ENCODE measurements at places on chromosomes 11 and 22.
A peak's percentile ranks its signal among the peaks of the same experiment; 100 is the strongest.

- DNase-seq = no peak
These were observed 14.9 kb upstream of the GALNT18 start for GRCh38 chr11:11636671-11637070.

DNA sequence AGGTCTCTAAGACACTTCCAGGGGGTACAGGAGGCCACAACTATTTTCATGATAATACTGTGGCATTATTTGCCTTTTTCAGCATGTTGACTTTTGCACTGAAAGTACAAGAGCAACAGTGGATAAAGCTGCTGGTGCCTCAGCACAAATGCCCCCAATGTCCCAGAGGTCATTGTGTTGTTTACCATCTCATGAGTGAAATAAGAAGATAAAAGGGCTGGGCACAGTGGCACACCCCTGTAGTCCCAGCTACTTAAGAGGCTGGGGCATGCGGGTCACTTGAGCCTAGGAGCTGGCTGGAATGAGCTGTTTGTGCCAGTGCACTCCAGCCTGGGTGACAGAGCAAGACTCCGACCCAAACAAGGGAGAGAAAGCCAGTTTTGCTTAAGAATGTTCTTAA lies 72.6 kb upstream of the RAB1B start:
- no peak for DNase-seq

DNA sequence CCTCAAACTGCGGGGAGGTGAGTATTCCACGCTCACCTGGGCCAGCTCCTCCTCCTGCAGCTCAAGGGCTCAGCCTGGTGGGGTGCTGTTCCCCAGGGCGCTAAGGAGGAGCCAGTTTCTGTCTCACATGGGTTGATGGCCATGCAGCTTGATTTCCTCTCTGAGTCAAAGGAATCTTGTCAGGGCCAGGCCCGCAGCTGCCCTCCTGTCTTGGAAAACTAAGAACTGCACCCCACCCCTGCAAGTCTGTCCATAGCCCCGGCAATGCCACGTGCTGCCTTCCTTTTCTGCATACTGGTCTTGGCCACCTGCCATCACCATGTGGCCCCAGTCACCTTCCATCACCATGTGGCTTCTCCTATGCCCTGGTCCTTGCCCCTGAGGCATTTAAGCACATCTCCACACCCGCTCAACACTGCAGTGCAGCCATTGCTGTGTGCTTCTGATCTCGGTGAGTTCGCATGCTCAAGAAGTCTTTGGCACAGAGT lies 35.2 kb upstream of the CLDN5 start:
- DNase-seq = no peak

- DNase-seq = peak; percentile 8
These were observed 15.0 kb downstream of the SLC1A2 start for GRCh38 chr11:35404388-35404775.

DNA sequence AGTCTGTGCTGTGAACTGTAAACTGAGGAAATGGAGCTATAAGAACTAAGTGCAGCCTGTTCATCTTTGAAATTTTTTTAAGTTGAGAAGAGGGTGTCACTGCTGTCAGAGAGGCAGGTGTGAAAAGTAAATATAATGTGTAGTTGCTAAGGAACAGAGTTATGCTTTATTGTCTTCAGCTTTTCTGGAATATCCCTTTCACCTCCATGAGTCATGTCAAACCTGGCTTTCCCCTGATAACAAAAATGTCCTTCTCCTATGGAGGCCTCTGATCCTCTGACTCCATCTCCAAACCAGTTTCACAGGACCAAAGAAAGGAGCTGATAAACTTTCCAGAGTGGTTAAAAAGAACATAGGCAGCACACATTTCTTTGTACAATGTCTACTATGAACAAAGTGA lies 12.8 kb upstream of the MUC15 start:
- DNase-seq = no peak

- peak; percentile 82 for DNase-seq
These were observed 37.1 kb upstream of the NNMT start for GRCh38 chr11:114259124-114259526.

- DNase-seq = no peak
These were observed 230.6 kb upstream of the PDGFD start for GRCh38 chr11:104394508-104394907.

- no peak for DNase-seq
These were observed 109.7 kb upstream of the USP47 start for GRCh38 chr11:11732116-11732515.

DNA sequence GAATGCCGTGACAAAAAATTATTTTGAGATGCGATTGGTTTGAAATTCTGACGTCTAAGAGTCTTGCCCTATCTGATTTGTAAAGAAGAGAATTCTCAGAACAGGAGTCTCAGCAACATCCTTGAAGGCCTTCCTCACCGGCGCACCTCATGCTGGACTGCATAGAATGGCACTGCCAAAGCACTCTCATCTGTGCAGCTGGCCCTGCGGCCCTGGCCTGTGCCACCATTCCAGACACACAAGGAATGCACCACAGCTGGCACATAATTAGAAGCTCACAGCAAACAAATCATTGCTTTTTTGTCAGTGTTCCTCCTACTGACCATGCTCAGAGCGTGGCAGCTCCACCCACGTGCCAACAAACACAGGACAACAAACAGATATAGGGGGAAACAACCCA lies 166.0 kb downstream of the KIRREL3 start:
- DNase-seq = no peak

GRCh38 chr22:44971651-44972362 lies 38.0 kb downstream of the PHF21B start:
- DNase-seq = no peak

GRCh38 chr11:35618497-35619115 lies 346 bp downstream of the FJX1 start:
- no peak for DNase-seq

- no peak for DNase-seq
These were observed 116.1 kb downstream of the WNT11 start for GRCh38 chr11:76090174-76090573.

GRCh38 chr22:39481054-39481453 lies 21.0 kb upstream of the MIEF1 start:
- DNase-seq = no peak

DNA sequence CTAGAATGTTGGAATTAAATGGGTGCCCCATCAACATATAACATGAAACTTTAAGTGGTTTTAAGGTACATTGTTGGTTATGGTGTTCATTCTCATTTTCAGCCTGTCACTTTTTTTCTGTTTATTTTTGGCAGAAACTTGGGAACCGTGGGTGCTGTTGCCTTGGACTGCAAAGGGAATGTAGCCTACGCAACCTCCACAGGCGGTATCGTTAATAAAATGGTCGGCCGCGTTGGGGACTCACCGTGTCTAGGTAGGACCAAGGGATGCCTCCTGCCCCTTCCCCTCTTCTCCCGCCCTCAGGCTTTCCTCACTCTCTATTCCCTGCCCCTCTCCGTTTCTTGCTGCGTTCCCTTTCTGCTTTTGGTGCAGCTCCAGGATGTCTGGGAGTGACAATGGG lies 29.8 kb upstream of the SCGB1A1 start:
- no peak for DNase-seq

DNA sequence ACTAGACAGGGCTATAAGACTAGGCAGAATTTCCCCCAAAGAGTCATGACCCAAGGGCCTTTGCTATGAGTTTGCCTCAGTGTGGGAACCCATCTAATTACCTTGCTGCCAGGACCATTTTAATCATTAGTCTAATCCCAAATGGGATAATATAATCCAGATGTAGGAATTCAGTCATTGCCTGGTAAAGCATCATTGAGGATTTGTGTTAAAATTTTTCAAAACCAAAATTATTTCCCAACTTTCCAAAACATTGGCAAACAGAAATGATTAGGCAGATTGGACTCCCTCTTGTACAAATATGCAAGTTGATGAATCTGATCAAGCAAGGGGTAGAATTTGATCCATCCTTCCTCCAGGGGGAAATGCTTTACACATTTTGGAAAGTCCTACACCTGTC lies 16.2 kb upstream of the MMP13 start:
- no peak for DNase-seq

DNA sequence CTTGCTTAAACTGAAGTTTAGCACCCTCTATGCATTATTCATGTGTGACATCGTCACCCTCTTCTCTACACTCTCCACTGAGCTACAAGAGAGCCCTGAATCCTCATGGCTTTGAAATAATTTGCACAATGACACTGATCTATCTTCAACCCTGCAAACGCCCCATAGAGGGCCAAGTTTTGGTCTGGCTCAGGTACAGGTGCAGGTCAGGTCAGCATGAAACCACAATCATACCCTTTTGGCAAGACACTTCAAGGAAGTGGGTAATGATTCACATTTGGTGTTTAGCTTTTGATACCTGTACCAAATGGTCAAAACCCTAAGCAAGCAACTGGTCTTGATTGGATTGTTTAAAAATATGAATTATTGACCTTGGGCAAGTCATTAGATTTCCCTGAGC lies 122.2 kb upstream of the CADM1 start:
- no peak for DNase-seq

- DNase-seq = no peak
These were observed 217.7 kb upstream of the CTSC start for GRCh38 chr11:88555018-88555828.

GRCh38 chr22:36086170-36086490 lies 57.5 kb upstream of the RBFOX2 start:
- no peak for DNase-seq

DNA sequence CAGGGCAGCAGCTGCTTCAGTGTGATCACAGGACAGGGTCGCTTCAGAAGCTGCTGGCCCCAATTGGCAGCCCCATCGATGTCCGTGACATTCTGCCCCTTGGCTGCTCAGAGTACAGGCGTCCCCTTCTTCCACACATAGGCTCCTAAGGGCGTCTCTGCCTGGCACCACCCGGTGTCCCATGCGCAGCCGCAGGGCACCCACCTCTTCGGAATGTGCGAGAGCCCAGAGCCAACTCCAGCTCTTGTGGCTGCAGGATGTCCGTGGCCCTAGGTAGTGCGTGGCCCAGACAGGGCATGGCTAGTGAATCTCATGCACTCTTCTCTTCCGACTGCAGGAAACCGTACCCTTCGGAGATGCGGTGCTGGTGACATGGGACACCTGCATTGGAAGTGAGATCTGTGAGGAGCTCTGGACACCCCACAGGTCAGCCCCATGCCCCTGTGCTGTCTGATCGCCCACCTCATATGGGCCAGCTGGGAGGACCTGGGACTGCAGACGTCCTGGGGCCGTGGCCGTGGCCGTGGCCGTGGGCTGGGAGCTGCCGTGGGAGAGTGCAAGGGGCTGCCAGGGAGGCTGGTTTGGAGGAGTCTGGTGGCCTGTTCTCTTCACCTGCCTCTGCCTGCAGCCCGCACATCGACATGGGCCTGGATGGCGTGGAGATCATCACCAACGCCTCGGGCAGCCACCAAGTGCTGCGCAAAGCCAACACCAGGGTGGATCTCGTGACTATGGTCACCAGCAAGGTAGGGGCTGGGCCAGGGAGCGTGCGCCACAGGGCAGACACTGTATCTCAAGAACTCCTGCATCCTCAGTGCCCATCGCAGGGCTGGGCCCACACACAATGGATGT lies 20.2 kb downstream of the NADSYN1 start:
- DNase-seq = no peak

DNA sequence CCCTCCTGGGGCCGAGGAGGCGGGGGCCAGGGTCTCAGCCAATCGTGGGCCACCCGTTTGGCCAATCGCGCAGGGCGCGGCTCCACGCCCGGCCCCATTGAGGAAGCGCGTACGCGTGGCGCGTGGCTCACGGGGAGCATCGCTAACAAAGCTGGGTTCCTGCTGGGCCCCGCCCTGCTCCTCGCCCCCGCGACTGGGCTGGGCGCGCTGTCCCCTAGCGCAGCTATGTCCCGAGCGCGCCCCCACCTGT lies 614 bp upstream of the ASCL2 start:
- DNase-seq = peak; percentile 75

GRCh38 chr22:23632178-23632577 lies at the start of gene DRICH1:
Gene DRICH1, minus strand, starts transcription at chr22:23632321. Its CDS starts 298 bp downstream, at chr22:23632023.
- no peak for DNase-seq

GRCh38 chr22:25452116-25452700 lies 112.3 kb upstream of the GRK3 start:
- no peak for DNase-seq

- DNase-seq = no peak
These were observed 457.7 kb downstream of the BRD1 start for GRCh38 chr22:49369726-49370626.

GRCh38 chr22:40813912-40814315 lies 5.2 kb downstream of the SLC25A17 start:
- DNase-seq = no peak

- DNase-seq = no peak
These were observed 40.3 kb upstream of the A4GALT start for GRCh38 chr22:42760806-42761565.

- no peak for DNase-seq
These were observed 56.6 kb upstream of the PRDM11 start for GRCh38 chr11:45089676-45090499.

DNA sequence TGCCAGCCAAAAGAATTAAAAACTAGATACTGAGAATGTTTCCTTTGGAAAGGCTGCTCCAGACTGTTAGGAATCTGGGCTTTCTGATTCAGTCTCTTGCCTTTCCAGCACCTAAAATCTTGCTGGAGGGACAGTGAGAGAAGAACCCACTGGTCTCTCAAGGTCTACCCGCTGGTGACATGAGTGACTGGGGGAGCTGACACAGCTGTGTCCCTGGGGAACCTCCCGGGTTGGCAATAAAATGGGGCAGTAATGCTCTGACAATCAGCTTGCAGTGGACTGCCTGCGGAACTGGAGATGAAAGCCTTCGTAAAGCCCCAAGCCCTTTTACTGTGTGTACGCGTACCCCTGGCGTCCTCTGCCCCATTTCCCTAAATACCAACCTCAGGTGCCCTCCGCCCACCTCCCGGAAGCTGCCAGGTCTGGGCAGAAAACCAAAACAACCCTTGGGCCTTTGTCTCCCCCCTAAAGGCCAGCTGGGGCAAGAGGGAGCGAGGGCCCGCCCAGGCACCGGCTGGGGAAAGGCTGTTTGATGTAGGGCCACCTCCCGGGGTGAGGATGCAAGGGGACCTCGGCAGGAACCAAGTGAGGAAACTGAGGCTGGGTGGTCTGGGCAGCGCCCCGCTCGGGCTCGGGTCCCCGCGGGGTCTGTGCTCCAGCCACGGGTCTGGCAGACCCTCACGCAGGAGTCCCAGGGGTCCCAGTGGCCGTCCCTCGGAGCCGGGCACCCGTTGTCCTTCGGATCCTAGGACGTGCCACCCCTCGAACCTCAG lies 741 bp downstream of the CARS1 start:
- peak; percentile 48 for DNase-seq

DNA sequence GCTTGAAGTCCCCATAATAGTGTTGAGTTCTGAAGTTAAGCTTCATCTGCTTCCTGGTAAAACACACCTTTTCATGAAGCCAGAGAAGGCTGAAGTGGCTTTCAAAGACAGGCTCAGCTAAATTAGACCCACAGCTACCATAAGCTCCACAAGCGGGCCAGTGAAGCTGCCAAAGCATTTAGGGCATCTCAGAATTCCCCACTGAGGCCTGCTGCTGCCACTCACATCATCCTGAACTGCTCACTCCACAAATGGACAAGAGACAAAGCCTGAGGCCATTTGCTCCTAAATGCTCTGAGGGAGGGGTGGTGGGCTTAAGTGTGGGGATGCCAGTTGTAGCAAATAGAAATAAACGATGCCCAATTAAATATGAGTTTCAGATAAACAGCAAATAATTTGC lies 14.6 kb downstream of the CCDC83 start:
- DNase-seq = no peak

- DNase-seq = no peak
These were observed 121.1 kb upstream of the GUCY1A2 start for GRCh38 chr11:107139396-107139795.

GRCh38 chr11:109390752-109391151 lies 31.2 kb upstream of the C11orf87 start:
- no peak for DNase-seq

- no peak for DNase-seq
These were observed 37.0 kb upstream of the ACCSL start for GRCh38 chr11:44010789-44011251.

Data from B cell (primary cell).